ENCODE measurements at places on chromosomes 3 and 15.

GRCh38 chr3:102090721-102091045 is 241.4 kb downstream of the NFKBIZ start:
- peak; percentile 11 for DNase-seq

DNA sequence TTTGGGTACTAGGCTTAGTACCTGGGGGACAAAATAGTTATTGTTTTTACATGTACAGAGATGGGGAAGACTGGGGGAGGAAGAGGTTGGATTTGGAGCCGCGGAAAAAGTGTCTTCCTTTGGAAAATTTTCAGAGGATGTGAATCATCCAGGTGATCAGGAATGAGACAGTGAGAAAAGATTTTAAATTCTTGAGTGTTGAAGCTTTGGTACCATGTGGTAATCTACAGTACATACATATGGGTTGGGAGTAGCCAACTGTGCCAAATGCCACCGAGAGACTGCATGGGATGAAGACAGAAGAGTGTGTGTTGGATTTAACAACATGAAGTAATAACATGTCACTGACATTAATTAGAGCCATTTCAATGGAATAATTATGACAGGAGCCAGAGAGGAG is 1238.2 kb downstream of the ROBO1 start:
- no peak for DNase-seq

DNA sequence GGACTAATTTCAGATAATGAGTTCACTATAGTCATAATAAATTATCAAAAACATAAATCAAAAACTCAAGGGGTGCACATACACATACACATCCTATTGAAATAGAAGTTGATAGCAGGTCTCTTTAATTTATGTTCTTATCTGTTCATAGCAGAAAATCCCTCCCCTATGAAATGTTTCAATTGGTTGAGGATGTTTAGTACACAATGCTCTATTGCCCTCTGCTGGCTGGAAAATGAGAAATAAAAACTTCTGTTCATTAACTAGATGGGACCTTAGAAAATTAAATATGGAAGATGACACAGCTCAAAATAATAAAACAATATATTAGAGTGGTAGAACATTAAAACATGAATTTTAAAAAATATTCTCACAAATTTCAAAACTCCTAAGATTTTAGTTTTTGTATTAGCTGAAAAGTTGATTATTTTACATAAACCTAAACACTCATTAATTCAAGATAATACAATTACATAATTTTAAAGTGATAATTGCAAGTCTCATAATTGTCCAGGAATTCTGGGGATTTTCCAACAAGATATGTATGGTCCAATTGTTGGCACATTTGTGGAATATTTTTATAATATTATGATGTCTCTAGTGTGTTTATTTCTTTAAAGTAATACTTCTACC is 735.0 kb downstream of the ROBO1 start:
- DNase-seq: peak; percentile 54

- no peak for DNase-seq
Observed at GRCh38 chr3:23219117-23219516, 16.0 kb downstream of the UBE2E2 start.

GRCh38 chr3:174356596-174356995 is 502.5 kb upstream of the NAALADL2 start:
- DNase-seq: no peak

- DNase-seq: no peak
Observed at GRCh38 chr3:52518723-52519444, 14.8 kb downstream of the NT5DC2 start.

DNA sequence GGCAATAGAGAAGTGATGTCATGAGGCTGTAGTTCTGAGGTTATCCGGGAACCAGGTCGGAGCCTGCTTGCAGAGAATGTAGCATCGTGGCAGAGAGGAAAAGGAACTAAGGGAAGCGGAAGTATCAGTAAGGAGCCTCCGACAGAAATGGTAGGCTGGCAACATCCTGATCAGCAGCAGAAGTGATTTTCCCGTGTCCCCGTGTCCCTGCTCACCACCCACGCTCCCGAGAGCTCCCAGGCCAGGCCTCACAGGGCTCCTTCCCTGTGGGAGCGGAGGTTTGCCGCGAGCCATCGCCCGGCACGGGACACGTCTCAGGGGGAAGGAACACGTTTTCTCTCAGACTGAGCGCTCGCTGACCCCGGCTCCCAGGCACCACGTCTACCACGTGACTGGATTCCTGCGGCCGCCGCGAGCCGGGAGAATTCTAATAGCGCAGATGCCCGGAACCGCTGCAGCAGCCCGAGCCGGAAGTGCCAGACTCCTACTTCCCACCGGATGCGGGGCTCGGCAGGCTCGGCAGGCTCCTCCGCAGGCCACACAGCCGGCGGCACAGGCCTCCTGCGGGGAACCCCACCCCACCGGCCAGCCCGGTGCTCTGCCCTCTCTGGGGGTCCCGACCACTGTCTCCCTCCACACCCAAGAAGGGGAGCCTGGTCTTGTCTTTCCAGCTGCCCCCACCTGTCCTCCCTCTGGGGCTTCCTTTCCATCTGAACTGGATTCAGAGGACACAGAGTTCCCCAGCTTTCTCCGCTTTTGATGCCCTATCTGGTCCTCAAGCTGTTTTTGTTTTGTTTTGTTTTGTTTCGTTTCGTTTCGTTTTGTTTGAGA is 99.3 kb downstream of the BDH1 start:
- DNase-seq: peak; percentile 71

DNA sequence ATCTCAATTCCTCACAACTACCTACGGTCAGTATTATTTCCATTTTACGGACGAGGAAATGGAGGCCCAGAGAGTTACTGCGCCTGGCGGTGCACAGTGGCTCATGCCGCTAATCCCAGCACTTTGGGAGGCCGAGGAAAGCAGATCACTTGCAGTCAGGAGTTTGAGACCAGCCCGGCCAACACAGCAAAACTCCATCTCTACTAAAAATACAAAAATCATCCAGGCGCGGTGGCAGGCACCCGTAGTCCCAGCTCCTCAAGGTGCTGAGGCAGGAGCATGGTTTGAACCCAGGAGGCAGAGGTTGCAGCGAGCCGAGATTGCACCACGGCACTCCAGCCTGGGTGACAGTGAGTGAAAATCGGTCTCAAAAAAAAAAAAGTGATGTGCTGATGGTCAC is 187.3 kb downstream of the XXYLT1 start:
- DNase-seq: no peak

GRCh38 chr15:68590721-68591389 is 12.1 kb downstream of the CORO2B start:
- no peak for DNase-seq

DNA sequence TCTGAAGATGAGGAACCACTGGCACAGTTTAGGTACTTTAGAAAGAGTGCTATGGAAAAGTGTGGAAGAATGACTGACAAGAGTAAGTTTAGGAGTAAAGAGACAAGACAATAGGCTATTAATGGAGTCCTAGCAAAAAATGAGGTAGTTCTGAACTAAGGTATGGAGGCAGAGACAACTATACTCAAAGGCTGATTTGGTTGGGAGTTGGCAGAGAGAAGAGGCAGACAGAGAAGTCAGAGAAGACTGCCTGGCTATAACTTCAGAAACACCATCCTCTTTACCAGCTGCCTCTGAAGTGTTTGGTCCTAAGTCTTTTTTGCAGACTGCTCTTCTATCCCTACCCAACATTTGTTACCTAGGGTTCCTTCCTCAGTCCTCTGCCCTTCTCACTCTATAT is 19.2 kb downstream of the DYNC1LI1 start:
- no peak for DNase-seq

- no peak for DNase-seq
Observed at GRCh38 chr15:32656496-32656895, 15.0 kb downstream of the SCG5 start.

- no peak for DNase-seq
Observed at GRCh38 chr15:82964890-82965289, 12.4 kb upstream of the HOMER2 start.

- no peak for DNase-seq
Observed at GRCh38 chr3:39134305-39134704, 19.1 kb downstream of the CSRNP1 start.

DNA sequence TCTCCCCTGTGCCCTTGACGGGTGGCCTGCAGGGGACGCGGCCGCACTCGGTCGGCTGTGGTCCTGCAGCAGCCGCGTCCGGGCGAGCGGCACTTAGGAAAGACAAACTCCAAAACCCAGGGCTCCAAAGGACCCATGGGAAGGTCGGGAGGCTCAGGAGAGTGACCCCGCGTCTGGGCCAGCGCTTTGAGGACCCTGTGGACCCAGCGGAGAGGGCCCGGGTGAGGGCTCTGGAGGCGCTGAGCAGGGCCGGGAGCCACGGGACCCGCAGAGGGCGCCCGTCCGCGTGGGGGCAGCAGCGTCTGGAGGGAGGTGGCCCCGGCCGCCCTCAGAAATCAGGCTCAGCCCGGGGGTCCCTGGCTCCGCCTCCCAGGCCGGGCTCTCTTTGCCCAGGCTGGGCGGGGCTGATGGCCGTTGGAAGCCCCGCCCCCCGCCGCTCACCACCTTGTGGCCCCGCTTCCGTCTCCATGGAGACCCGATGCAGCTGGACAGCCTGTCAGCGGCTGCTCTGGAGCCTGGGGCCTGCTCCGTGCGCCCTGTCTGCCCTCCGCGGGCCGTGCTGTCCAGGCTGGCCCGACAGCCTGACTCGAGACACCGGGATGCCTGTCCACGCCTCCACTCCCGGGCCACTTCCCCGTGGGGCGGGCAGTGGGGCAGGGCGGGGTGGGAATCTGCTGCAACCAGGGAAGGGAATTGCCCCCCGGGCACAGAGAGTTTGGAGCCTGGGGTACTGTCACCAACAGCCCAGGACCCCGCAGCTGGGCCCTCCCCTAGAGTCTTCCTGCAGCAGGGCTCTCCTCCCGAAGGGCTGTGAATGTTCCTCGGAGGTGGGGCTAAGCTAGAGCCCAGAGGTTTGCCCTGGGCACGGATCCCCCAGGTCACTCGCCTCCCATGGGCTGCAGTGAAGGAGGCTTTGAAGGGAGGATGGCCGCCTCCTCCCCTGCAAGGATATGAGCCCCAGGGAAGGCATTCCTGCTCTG is 34.8 kb upstream of the RPL32 start:
- DNase-seq: no peak

DNA sequence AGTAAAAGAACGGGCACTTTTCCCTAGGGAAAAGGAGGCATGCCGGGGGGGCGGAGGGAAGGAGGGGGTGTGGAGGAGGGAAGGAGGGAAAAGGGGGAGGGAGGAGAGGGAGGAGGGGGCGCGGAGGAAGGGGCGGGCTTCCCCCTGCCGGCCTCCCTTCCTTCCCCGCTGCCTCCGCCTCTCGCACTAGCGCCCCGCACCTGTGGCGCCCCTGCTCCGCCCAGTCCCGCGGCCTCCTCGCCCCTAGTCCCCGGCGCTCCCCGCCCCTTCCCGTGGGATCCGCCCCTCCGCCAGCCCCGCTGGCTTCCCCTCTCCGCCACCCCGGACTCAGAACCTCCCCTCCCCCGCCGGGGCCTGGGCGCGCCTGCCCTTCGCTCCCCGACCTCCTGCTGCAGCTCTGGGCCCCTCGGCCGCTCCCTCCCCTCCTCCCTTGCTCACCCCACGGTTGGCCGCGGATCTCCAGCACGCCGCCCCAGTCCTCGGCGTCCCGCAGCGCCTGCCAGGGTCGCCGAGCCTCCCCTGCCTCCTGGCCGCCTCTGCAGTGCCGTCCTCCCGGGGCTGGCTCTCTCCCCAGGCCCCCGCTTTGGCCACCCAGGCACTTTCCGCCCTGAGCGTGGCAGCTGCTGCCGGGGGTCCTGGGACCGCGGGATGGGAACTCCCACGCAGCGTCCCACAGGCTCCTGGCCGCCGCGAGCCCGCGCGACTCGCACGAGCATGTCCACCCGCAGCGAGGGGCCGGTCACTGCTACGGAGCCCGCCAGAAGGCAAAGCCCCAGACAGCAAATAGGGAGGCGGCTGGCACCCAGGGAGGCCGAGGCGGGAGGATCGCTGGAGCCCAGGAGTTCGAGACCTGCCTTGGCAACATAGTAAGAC is 147.4 kb downstream of the TJP1 start:
- peak; percentile 22 for DNase-seq

DNA sequence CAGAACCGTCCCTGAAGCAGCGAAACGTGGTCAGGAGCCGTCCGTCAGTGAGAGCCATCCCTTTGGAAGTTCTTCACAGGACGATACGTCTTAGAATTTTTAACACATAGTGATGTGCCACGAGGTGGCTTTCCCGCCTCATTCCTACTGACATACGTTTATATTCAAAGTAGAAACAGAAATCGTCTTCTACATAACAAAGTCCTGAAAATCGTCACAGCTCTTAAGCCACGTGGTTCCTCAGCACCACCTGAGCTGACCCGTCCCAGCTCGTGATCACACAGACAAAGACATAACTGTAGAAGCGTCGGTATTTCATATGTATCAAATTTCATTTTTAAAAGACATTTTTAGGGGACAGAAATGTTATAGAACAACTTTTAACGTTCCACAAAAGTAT is 73.5 kb downstream of the TFRC start:
- DNase-seq: no peak

GRCh38 chr3:69566275-69566674 is 173.0 kb upstream of the MITF start:
- no peak for DNase-seq

- no peak for DNase-seq
Observed at GRCh38 chr3:83734656-83735055, 1224.1 kb upstream of the CADM2 start.

Measured in hindlimb muscle (tissue), 1 donor.